Suprapubic skin (tissue), 4 donors: ENCODE measurements at places on chromosomes 4 and X.

GRCh38 chr4:59712470-59712869 lies 1487.7 kb upstream of the ADGRL3 start:
- DNase-seq: no peak

DNA sequence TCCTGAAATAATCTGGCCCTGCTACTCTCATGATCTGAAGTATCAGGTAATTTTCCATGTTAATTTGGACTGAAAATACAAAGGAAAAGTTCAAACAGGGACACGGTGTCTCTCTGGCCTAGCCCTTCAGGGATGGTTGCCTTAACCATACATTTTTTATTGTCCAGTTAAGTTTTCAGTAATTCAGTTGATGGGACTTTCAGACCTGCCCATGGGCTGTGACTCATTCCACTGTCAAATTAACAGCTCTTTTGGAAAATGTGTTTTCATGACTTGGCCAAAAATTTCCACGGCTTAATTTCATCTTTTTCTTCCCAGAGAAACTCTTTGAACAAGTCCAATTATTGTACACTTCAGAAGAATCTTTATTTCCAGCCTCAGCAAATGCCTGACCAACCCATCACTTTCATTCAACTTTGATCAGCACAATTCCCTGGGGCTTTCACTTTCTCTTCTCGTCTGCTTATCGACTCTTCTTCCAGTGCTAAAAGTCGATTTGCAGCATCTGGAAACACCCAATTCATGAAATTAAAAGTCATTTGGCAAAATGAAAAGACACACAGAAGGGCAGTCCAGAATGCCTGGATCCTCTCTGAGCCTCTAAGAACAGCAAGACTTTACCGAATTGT lies 293.9 kb downstream of the RAB28 start:
- DNase-seq: no peak

DNA sequence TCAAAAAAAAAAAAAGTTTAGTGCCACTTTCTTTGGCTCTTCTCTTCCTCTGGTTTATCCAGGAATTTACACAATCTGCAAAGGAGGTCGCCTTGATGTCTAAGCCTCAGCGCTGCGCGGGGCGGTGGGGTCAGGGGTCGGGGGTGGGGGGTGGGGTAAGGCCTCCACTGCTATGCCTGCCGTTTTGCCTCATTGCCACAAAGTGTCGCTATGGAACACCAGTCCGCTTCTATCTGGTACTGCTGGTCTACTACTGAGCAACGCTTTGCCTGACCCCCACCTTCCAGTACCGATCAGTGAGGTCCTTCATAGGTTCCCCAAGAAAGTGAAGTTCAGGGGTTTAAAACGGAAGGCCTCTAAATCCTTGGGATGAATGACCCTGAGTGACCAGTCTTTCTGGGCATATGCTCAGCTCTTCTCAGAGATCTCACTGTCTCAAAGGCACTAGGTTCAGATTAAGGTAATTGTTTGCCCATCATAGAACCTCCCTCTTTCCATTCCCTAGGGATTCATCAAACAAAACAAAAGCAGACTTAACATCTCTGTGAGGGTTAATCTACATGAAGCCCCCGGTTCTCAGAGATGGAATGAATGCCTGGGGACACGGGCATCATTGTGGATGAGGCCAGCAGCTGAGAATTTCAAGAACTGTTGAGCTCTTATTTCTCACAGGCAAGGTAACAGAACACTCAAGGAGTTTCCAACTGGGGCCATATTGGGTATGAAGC lies 16.9 kb upstream of the TSR2 start:
- no peak for DNase-seq

DNA sequence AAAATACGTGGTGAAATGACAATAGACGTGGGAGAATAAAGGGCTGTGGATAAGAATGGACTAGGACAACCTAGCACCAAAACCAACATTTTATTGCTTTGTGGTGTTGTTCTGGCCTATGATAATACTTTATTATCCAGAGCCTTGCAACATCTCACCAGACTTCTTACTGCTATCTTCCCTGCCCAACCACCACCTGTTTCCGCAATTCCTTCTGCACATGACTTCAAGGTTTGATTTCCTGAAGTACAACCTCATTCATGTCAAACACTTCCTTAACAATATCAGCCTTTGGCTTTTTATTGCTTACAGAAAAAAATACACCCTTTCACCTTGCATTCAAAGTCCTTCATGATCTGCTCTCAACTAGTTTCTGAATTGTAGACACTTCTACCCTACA lies 84.8 kb downstream of the RTL3 start:
- no peak for DNase-seq

- no peak for DNase-seq
Measured at GRCh38 chrX:71659959-71660358, 7.4 kb upstream of the LOC101059915 start.

DNA sequence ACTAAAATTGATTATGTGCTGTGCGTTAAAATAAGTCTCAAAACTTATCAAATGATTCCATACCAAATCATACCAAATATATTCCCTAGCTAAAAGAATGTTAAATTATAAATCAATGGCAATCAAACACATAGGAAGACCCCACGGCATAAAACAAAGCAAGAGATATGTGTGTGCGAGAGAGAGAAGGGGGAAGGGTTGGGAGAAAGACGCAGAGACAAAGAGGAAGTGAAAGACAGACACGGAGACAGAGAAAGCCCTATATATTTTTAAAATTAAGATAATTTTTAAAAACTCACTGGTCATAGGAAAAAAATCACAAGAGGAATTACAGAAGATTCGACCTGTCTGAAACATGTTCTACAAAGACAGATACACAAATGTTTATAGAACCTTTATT lies 371.4 kb downstream of the NLGN4X start:
- no peak for DNase-seq

GRCh38 chr4:42492962-42493361 lies 95.7 kb downstream of the SHISA3 start:
- no peak for DNase-seq

GRCh38 chr4:55398461-55398860 lies 2.7 kb downstream of the TMEM165 start:
- DNase-seq: no peak

DNA sequence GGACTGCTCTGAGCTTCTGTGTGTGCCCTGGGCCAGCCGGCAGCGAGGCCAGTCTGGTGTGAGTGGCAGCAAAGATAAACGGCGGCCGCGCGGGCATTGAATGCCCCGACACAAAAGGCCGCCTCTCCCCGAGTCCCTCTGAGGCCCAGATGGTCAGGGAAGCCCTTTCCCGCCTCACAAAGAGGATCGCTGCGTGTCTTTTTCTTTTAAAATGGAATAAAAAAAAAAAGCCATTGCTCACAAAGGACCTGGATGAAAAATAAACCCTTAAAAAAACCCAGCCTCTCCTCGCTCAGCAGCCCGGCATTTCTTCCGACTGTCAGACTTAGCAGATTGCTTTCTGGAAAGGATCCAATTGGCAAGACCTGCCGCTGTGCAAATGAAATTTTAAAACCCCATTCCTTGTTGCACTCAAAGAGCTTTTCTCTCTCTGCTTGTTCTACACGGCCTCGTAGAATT lies 578.7 kb downstream of the BCOR start:
- no peak for DNase-seq

GRCh38 chr4:155615081-155615887 lies 51.4 kb upstream of the GUCY1A1 start:
- no peak for DNase-seq

GRCh38 chr4:54764476-54764875 lies 106.7 kb downstream of the KIT start:
- no peak for DNase-seq

GRCh38 chrX:70009970-70010369 lies 39.8 kb downstream of the AWAT2 start:
- DNase-seq: no peak

- DNase-seq: no peak
Measured at GRCh38 chr4:152258804-152259708, 276.8 kb downstream of the FBXW7 start.

DNA sequence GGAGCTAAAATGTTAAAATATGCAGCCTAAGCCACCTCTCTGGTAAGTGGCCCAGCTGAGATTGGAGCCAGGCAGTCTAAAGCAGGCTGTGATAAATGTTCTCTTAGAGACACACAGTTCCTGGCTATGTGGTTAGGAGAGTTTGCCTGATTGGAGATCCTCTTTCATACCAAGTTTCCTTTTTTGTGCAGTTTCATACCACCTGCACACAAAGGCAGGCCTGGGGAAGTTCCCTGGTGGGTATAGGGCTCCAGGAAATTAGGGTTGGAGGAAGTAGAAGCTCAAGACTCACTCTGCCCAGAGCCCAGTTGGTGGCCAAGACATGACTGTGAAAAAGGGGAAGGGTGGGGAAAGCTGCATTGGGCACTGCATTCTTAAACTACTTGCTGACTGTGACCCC lies 16.9 kb downstream of the CYBB start:
- no peak for DNase-seq

DNA sequence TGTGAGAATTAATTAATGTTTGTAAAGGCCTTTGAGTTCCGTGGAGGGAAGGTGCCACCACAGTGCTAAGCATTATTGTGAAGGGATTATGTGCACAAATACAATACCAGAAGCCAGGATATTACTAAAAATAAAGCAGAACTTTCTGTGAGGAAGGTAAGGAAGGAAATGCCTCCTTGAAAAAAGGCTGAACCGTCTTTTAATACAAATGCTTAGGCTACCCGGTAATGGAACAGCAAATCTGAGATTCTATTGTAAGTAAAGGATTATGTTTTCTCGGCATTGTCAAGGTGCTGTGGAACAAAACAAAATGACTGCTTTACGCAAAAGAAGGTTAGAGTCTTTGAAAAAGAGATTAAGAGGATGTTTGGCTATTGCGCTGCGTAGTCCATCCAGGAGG lies 57.9 kb upstream of the SPRY1 start:
- no peak for DNase-seq

- no peak for DNase-seq
Measured at GRCh38 chrX:55159551-55159950, 60.6 kb upstream of the PAGE5 start.

- no peak for DNase-seq
Measured at GRCh38 chr4:145723336-145723735, 43.4 kb downstream of the C4orf51 start.

GRCh38 chr4:53599632-53600031 lies 8.3 kb upstream of the LNX1 start:
- DNase-seq: no peak

DNA sequence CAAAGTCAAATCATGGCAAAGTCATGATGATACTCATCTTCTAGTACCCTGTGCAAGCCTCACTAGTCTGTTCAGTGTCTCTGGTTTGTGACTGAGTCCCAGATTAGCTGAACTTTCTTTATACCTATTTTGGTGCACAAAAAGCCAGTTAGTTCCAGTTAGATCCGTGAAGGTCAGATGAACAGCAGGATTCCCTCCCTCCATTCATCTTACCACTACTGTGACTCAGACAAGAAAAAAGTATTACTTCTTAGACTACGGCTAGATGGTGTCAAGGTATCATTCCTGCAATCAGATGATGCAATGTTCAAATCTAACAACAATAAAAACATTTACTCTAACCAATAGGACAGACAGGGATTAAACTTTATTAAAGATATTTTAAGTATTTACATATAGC lies 30.4 kb downstream of the ARHGEF6 start:
- no peak for DNase-seq

- no peak for DNase-seq
Measured at GRCh38 chr4:38069271-38069760, 109.1 kb downstream of the PTTG2 start.

GRCh38 chrX:69152417-69152841 lies 12.8 kb downstream of the PJA1 start:
- DNase-seq: no peak

DNA sequence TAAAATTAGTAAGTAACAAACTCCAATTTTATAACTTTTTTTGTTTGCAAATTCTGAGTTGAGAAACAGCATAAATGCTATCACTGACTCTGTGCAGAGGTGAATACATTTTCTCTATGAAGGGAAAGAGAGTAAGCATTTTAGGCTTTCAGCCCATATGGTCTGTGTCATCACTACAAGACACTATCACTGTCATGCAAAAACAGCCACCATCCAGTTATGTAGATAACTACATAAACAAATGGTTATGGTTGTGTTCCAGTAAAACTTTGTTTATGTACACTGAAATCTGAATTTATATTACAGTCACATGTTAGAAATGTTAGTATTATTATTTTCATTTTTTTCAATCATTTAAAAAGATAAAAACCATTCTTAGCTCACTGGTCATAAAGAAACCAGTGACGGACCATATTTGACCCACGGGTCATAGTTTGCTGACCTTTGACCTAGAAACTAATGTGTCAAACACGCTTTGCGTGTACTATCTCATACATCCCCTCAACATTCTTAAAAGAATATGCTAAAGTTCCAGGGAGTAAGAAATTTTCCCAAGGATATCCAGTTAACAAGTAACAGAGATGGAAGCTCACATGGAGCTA lies 29.1 kb downstream of the RASGEF1B start:
- DNase-seq: no peak

DNA sequence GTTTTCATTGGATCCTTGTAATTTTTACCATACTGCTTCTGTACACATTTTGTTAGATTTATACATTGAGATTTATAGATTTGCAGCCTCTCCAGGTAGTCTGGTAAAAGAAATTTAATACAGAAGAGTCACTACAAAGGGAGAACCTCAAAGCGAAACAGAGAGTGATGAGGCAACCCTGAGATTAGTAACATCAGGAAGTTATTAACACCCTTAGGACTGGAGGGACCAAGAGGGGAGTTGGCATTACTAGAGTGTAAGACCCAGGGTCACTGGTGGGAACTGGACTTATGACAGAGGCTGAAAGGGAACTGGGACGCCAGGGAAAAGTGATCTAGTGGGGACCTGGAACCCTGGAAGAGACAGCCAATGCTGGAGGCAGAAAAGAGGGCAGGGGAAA lies 20.6 kb upstream of the MAML3 start:
- DNase-seq: no peak

GRCh38 chrX:132294776-132295495 lies 75.7 kb upstream of the RAP2C start:
- DNase-seq: no peak

- DNase-seq: no peak
Measured at GRCh38 chr4:152601156-152601555, 65.3 kb upstream of the FBXW7 start.

DNA sequence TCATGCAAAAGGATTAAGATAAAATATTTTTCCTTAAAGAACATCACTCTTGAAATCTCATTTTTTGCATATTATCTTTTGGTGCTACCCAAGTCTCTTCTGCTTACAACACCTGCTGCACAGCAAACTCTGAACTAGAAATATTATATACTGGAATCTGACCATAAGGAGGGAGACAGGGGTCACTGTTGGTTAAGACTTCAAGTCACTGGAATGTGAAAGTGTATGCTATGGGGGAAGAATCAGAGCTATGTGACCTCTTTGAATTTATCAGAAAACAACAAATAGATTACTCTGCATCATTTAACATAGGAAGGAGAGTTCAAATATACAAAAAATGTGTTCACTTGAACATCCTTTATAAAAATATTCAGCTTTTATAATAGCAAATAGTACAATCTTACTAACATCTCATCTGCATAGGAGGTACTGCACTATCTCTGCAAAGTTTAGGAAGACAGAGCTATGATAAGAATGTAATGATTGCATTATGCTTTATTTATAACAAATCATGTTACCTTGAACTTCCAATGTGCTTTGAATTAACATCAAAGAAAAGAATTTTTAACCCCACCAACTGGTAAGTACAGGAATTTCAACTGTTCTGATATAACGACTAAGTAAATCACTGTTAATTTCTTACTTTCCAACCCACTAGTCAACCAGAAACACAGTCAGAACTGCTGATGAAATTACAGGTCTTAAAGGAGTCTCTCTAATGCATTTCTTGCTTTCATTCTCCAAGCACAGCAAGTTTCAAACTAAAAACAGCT lies 69.8 kb downstream of the ZNF827 start:
- DNase-seq: no peak
